ENCODE measurements at places on chromosomes 4 and X.

DNA sequence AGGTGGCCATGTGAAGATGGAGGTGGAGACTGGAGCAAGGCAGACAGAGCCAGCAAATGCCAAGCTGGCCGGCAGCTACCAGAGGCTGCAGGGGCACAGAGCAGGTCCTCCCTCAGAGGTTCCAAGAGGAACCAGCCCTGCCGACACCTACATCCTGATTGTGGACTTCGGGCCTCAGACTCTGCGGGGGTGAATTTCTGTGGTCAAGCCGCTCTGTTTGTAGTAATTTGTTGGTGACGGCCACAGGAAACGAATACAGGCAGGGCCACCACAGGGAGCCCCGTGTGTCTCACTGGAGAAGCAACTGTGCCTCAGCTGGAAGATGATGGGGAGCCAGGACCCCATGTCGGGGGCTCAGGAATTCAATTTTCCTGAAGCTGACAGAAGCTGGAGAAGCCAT lies 28.3 kb downstream of the ZFYVE28 start:
- no peak for DNase-seq

- DNase-seq: no peak
These were observed 116.2 kb downstream of the SMIM20 start for GRCh38 chr4:26030260-26030667.

DNA sequence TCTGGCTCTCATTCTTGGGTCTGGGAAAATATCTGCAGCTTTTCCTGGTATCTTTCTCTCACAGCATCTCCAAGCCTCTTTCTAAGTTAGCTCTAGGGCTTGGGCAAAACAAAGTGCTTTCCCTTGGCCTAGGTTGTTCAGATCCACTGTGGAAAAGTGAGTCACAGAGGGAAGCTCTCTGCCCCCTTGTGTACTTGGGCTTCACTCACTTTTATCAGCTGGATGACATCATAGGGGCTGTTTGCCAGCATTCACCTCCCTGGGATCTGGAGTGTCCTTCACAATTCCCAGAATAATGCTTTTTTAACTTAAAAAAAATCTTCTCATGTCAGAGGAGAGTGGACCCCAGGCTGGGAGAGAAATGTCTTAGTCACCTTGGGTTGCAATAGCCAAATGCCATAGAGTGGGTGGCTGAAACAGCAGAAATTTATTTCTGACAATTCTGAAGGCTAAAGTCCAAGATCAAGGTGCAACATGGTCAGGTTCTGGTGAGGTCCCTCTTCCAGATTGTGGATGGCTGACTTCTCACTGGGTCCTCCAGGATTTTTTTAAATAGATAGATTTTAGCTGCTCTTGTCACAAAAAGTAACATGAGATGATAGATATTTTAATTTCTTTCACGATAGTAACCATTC lies 247.8 kb downstream of the SH2D1A start:
- DNase-seq: no peak

GRCh38 chrX:21266949-21267348 lies 107.3 kb upstream of the CNKSR2 start:
- no peak for DNase-seq

DNA sequence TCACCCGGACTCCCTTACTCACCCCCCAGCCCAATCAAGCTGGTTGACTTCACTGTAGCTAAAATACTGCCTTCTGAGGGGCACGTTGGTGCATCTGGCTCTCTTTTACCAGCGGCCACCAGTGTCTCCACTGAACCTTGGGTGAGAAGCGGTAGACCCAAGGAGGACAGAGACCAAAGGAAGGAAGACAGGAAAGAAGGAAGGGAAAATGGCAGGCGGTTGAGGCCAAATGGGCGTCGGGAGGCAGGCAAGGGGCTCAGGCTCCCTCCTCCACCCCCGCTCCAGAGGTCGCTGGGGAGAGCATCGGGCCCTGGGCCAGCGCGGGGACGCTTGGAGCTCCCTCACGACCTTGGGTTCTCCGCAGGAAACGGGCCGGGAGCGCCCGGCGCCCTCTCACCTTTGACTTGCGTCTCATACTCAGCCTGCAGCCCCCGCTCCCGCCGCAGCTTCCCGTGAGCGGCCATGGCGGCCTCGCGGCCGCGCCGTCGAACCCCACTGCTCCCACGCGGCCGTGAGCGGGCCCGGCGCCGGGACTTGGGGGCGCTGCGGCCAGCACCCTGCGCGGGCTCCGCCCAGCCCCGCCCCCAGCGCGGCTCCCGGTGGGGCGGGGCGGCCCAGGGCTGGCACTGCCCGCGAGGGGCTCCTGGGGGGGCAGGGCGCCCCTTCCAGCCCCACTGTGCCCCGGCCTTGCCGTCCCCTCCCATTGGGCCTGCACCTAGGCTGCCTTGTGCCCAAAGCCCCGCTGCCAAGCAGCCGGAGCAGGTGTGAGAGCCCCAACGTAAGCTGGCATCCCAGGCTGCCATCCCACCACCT lies at the start of gene ARHGAP4:
TSS of gene ARHGAP4 (minus strand) at position 526 of the 813 bp plus-strand sequence. CDS start at position 464, 62 bp downstream.
- no peak for DNase-seq

- DNase-seq: no peak
These were observed 77.2 kb downstream of the RASL11B start for GRCh38 chr4:52939325-52939724.

DNA sequence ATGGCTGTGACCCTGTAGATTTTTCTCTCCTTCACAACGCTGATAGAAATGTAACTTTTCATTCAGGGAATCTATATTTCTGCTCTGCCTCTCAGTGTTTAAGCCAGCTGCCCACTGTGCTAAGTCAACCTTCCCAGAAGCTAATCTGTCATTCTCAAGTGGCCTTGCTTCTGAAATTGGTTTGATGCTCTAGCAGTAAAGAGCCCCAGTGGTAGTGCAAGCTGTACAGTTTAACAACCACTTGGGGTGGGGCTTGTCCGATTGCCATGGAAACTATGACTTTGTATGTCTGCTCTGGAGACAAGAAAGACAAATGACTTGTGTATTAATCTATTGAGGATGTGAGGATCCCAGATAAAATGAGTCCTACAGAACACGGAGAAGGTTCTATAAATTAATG lies 620.9 kb upstream of the GALNT7 start:
- DNase-seq: no peak

DNA sequence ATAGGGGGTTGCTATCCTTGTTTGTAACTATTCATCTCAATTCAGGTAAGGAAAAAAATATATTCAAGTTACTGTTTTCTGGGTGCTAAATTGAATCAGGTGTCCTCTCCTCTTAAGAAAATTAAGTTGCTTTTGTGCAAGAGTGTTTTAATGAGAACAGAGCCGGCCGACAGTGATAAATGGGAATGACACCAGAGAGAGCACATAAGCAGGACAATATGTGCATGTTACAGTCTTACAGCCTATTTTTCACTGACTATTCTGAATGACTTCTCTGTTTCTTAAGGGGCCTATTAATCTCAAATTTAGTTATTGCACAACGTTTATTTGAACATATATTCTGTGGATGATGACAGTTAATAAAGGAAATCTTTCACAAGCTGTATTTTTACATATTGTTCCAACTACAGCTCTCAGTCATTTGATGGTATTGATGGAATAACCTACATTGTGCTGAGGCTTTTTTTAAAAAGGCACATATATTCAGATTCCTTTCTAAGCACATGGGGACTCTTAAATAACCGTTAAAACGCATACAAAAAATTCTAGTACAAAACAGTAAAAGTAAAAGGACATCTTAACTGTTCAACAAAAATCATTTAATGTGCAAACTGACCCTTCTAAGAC lies 68.4 kb downstream of the SLC10A7 start:
- DNase-seq: no peak

DNA sequence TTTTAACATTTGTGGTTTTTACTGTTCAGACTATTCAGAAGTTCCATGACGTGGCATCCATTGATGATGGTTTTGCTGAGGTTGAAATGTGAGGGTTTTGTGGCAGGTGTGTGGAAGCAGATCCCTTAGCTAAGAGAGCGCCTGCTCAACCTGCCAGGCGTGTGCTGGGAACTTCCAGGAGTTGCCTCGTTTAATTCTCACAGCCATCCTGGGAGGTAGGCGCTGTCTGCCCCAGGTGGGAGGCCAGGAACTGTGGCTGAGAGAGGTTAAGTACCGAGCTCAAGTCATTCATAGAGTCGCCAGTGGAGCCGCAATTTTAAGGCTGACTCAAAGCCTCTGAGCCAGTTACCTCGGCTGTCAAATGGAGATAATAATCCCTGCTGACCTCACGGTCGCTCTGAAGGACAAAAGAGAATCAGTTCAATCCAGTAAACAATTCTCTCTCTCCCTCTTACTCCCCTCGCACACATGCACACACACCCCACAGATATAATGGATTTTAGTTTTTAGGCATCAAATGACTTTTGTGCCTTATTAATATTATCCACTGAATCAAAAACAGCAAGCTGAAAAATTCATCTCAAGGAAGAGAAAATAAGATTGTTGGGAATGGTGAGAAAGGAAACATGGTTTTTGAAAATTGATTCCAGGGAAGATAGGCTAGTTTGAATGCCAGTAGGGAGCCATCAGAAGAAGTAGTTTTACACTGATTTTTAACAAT lies 171.3 kb downstream of the PTTG2 start:
- DNase-seq: no peak

DNA sequence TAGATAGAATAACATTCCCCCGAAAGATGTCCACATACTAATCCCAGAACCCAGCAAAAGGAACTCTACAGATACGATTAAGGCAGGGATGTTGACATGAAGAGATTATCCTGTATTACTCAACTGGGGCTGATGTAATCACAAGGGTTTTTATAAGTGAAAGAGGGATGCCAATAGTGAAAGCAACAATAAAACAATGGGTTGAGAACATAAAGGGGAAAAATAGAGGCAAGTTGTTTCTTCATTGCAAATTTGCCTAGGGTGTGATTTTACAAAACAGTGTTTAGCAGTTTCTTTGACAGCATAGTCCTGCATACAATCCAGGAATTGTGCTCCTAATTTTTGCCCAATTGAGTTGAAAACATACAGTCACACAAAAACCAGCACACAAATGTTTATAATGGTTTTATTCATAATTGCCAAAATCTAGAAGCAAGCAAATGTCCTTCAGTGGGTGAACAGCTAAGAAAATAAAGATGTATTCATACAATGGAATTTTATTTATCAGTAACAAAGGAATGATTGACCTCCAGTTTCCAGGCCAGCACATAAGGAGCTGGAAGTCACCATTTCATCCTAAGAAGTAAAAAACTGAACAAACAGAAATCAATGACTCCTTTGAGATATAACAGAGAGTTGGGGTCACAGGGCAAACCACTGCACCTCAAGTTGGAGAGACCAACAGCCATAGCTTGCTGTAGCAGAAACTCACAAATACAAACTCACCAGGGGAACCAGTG lies 107.2 kb downstream of the CENPC start:
- DNase-seq: no peak

- DNase-seq: no peak
These were observed 11.5 kb upstream of the SRPX start for GRCh38 chrX:38232079-38232686.

DNA sequence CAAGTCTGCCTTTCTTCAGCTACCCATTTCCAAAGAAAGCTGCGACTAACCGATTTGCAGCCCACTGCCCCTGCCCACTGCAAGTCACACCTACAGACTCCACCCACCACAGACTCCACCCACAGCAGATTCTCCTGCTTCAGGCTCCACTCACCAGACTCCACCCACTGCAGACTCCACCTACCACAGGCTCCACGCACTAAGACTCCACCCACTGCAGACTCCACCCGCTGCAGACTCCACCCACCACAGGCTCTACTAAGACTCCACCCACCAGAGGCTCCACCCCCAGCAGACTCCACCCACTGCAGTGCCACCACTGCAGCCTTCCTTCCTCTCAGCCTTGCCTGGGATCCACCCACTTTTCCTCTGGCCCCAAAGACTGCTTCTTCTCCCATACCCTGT lies 41.3 kb downstream of the ABLIM2 start:
- DNase-seq: no peak

GRCh38 chr4:172751550-172751949 lies 417.1 kb upstream of the GALNT7 start:
- DNase-seq: no peak

DNA sequence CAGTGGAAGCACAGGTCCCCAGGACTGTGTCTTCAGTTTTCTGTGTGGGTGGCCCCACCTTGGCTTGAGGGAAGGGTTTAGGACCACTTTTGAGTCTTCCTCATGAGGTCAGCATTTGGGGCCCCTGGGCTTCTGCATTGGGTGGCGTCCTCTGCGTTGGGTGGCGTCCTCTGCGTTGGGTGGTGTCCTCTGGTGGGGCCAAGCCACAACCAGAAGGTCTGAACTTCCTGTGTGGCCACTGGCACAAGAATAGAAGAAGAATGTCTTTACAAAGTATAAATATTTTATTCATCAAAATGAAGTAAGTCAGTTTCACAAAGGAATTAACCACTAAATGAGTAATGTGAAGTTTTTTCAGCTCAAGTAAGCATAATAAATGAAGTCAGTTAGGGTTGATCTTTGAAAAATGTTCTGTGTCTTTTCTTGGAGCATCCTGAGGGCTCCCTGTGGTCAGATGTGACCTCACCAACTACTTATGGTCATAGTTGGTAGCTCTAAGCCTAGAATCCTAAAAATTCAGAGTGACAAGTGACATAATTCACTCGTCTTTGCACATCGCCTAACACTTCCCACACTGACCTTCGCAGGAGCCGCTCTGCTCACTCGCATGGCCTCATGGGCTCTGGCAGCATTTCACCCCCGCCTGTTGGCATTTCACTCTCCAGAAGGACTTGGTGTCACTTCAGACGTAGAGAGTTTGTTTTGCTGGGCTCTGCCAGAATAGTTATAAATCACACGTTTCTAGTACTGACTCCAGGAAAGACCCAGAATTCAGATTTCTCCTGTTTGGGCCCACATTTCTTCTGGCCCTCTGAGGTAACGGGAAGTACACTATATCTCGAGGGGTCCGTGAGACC lies 39.0 kb upstream of the HGFAC start:
- DNase-seq: no peak

DNA sequence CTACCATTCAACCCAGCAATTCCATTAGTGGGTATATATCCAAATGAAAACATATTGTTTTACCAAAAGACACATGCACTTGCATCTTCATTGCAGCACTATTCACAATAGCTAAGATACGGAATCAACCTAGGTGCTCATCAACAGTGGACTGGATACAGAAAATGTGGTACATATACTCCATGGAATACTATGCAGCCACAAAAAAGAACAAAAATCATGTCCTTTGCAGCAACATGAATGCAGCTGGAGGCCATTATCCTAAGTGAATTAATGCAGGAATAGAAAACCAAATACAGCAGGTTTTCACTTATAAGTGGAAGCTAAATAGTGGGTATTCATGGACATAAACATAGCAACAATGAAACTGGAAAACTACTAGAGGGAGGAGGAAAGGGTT lies 38.1 kb upstream of the BBS7 start:
- DNase-seq: no peak

GRCh38 chrX:29555465-29556091 lies 659.8 kb upstream of the MAGEB2 start:
- no peak for DNase-seq

GRCh38 chrX:132676102-132676501 lies 187.3 kb upstream of the MBNL3 start:
- no peak for DNase-seq

GRCh38 chr4:150510176-150510865 lies 71.6 kb upstream of the MAB21L2 start:
- no peak for DNase-seq

- DNase-seq: no peak
These were observed 354.6 kb downstream of the GRID2 start for GRCh38 chr4:92658318-92658717.

All from left renal pelvis (tissue), 4 donors.